ENCODE measurements at places on chromosomes 1 and 21.

DNA sequence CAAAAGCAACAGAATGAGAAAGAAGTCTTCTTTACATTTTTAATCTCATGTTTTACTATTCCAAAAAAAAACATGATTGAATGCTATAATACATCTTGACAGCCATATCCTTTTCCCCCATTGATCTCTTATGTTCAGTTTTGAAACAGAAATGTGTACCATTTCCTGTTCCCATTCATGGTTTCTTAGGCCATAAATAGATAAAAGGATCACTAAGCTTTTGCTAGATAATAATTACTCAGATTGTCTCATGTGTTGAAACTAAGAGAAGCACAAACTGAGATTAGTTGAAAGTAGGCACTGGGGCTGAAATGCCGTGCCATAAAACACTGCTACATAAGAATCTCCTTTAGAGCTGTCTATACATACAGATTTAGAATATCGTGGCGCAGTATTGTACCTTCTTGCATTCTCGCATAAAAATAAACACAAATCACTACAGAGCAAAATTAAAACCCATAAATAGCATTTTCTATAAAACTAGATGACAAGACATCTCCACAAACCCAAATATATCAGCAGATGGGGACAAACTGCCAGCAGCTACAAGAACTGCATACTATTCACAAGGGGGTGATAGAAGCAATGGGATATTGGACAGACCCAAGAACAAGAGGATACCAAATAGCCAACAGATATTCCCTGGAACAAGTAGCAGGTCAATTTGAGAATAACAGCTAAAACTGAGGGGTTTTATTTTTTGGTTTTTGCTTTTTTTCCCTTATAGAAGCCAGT is 405.3 kb upstream of the PRMT6 start:
- DNase-seq, result no peak

GRCh38 chr1:94296018-94296417 is 58.6 kb upstream of the ARHGAP29 start:
- DNase-seq, result no peak

GRCh38 chr1:110450929-110451328 is at the start of gene PROK1:
Gene PROK1 (plus strand): TSS chr1:110451149. CDS start chr1:110451217, 68 bp downstream.
- DNase-seq, result no peak

GRCh38 chr1:163170331-163170730 is 32.4 kb downstream of the RGS5 start:
- DNase-seq, result no peak

DNA sequence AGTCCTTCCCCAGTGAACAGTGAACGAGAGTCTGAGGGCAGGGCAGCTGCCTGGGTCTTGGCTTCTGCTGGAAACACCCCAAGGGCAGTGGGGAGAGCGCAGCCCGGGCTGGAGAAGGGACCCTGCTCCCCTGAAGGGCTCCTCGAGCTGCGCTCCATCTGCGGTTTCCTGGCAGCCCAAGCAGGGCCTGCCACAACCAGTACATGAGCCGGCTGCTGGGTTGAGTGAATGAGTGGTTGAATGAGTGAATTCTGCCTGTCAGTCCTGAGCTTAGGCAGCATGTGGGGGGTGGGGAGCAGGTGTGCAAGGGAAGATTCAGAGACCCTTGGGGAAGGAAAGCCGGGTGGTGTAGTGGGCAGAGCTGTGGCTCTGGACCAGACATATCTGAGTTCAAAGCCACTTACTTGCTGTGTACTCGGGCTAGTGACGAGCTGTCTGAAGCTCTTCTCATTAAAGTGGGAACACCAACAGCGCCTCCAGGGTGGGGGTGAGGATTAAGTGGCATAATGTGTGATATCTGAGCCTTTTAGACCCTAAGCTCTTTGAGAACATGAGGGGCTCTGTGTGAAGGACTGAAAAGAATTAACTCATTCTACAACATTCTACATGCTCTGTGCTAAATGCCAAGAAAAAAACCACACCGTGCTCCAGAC is 3.7 kb downstream of the OPRD1 start:
- DNase-seq, result no peak

GRCh38 chr1:15217654-15218053 is 29.4 kb upstream of the FHAD1 start:
- DNase-seq, result no peak

- DNase-seq, result no peak
These were observed 39.0 kb downstream of the APP start for GRCh38 chr21:26131554-26131953.

DNA sequence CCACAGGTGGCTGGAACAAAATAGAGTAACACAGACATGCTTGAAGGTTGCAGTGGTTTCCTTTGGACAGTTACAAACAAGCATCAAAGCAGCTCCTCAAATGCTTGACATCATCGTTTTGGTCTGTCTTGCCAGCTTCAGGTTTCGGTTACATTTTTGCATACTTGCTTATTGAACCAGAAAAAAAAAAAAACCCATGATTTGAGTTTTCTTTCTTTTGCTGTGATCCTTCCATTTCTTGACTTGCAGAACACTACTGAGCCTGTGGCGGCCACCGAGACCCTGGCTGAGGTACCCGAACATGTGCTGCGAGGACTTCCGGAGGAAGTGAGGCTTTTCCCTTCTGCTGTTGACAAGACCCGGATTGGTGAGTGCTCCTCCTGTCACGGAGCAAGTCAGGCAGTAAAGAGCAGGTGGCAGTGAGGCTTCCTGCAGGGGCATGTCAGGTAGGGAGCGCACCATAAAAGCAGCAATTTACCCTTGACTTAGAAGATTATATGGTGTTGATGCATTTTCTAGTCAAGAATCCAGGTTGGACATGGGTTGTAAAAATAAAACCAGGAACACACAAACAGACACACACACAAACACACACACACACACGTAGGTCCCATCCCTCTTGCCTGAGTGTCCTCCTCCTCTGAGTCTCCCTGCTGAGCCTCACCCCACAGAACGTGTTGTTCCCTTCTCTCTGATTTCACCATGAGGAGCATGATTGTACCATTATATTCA is 30.9 kb downstream of the PRDM2 start:
- DNase-seq, result peak; percentile 46

DNA sequence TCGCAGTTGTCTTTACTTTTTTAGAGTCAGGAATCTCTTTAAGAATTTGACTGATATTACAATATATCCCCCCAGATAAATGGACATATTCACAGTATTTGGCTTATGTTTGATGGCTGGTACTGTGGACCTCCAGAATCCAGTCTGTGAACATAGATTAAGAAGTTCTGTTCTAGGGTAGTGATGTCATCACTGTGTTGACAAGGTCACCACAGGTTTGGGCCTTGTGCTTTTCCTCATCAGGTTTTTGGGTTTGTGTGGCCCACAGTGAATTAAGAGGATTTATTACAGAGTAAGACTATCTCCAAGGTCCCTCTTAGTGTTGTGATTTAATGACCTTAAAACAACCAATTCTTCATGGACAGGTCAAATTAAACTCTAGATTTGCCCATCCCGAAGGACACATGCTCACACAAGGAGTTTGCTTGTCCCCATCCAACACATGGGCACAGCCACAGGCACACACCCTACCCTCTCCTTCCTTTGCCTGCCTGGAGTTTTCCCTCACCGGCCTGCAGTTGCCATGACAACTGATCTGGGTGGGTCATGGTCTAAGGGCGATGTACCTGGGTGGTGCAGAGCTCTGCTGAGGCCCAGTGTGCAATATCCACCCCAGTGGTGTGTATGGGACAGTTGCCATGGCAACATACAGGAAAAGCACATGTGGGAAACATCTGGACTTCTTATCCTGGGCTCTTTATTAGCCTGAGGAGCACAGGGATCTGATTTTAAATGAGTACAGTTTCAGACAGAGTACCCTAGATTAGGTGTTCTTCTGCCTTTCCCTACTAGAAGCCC is 98.6 kb downstream of the NAV1 start:
- DNase-seq, result no peak

DNA sequence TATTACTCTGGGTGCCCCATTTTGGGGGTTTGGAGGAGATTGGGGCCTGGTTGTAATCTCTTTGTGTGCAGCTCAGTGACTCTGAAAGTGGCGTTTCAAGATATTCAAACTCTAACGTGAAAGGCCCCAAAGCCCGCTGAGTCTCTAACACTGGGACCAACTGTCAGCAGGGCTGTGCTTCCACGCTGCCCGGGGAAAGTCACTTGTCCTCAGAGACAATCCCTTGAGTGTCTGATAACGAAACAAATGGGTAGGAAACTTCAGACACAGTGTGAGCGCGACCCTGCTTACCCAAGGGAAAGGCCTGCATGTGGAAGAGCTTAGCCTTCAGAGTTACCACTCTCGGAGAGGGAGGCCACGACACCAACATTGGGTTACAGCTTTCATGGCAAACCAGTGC is 837 bp downstream of the UBASH3A start:
- no peak for DNase-seq

DNA sequence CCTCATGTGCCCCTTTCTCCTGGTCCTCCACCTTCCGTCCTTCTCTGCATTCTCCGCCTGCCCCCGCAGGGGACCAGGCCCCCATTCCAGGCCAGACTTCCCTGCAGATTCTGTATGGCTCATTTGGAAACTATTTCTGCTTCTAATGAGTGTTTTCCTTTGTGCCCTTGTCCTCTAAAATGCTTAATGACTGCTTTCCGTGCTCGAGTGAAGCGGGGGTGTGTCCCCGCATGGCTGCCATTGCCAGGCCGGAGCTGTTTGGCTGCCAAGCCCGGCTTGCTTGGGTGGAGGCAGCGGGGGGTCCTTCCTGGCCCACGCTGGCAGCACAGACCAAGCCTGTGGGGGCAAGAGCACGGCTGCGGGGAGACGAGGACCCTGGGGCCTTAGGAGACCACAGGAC is 299.3 kb upstream of the VAMP3 start:
- no peak for DNase-seq

- no peak for DNase-seq
These were observed 1095.0 kb upstream of the B3GALT2 start for GRCh38 chr1:194281376-194281775.

GRCh38 chr1:82921759-82922158 is 1077.2 kb downstream of the TTLL7 start:
- DNase-seq, result no peak

- DNase-seq, result no peak
These were observed 7.5 kb downstream of the CD1B start for GRCh38 chr1:158323866-158324265.

DNA sequence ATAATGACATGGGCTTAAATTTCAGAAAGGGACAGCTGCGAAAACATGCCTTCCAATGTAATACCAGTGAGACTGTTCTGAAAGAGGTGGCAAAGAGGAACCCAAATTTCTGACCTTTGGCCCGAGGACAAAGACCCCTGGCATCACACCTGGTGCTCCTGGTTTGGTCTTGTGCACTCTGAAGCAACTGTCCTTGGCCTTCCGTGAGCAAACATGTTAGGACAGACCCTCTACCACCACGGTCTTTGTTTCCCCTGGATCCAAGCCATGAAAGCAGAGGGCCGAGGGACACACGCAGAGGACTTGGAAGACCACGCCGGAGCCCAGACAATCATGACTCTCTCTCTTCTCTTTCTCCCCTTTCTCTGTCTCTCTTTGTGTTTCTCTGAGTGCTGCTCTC is 6.0 kb downstream of the REG4 start:
- no peak for DNase-seq

DNA sequence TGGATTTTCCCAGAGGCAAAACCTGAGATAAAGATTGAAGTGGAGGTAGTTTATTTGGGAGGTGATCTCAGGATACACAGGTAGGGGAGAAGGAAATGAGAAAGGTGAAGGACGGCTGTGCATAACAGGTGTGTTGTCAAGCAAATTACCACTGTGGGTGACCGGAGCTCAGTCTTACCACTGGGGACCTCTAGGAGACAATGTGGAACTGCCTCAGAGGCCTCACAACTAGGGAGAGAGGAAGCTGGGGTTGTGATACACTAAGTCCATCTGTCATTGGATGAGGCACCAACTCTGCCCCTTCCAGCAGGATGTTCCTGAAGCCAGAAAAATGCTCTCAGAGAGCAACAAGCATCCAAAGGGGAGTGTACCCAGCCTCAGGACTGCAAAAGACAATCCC is 32.6 kb downstream of the GRIK3 start:
- DNase-seq, result no peak

GRCh38 chr1:44894591-44894990 is 51.5 kb upstream of the PTCH2 start:
- no peak for DNase-seq

DNA sequence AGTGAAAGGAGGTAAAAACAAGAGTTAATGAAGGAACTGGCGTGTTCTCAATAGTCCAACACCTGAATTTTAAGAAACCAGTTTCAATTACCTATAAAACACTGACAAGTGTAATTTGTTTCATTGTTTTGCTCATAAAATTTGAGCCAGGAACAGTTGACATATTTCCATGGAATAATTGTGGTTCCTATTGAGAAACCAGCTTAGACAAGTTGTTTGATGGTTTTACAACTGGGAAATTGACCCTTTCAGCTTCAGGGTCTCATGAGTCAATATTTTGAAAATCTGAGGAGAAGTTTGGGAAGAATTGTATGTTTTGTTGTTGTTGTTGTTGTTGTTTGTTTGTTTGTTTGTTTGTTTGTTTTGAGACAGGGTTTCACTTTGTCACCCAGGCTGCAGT is 69.1 kb upstream of the GADD45A start:
- no peak for DNase-seq

DNA sequence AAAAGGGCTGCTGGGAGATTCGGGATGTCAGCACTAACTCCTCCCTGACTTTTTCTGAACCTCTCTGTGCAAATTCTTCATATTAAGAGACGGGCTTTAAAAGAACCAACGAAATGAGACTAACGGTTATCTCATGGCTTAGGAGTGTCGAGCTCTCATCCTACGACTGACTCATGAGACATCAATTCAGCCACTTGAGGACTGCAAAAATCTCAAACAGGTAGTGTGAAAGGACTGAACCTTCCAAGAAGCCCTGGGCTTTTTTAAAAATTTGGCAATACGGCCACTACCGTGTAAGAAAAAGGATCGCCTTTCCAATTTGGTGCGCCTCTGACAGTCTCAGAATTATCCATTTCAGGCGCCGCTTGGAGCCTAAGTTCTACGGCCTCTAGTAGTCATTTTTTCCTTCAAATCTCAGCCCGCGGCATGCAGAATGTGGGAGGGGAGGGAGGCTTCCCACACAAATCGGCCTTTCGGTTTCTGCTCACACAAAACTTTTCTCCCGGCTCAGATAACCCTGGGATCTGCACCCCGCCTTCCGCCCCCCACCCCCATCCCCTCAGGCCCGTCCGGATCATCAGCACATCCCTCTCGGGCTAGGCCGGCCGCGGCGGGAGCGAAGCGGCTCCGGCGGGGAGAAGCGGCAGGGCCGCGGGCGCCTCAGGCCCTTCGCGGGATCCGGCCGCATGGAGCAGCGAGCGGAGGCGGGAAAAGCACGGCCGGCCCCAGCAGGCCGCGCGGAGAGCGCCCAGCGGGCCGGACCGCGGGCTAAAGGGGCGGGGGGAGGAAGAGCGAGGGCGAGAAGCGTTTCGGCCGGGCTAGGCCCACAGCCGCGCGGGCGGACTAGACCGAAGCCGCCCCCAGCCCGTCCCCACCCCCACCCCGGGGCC is 618 bp downstream of the HNRNPR start:
- peak; percentile 31 for DNase-seq

DNA sequence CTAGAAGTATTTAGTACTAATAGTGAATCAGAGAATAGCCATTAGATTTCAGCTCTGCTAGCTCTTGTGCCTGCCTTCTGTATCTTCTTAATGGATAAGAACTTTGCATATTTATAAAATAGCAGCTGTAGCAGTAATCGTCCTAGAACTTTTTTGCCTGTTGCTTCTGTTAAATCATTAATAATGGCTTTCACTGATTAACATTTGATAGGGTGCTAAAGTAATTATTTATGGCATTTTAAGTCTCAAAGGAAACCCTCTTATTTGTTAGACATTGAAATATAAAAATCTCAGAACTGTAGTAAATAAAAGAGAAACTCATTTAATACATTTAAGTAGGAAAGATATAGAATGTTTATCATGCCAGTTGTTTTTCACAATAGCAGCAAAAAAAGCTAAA is 27.0 kb downstream of the SPEN start:
- no peak for DNase-seq

All from stimulated activated CD4-positive, alpha-beta T cell treated with anti-CD3 and anti-CD28 coated beads, TNF-alpha, amount 100 ng/mL, for 1 hour (primary cell).